ENCODE measurements at places on chromosomes 11 and 22.

DNA sequence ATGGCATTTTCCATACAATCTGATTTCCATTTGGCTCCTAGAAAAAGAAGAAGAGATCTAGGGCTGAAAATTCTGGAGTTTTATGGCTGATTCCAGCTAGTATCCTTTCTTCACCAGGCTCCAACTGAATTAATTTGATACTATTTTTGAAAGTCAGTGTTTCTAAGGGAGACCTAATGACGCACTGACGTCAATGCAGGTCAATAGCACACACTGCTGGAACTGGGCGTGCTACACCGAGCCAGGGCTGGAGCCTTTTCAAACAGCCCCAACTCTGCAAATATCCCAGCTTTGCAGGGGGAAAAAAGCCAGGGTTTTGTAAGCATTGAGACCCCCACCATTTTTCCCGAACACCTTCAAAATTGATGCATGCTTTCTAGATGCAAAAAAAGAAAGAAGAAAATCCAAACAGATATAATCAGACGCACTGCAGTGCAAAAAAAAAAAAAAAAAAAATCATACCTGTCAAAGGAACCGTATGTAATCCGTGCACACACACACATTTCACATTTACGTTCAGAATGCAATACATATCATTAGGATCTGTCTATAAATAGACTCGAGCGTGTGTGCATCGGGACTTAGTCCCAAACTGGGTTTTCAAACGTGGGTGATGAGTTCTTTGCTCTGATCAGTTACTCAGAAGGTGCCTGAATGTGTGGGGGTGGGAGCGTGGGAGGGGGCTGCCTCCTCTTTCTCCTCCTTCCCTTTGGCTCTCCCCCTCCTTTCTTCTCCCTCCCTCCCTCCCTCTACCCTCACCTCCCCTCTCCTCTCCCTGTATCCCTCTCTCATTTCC, 124.5 kb upstream of the HSD17B12 start:
- H3K4me3 ChIP-seq: no peak overlapping the region
- no peaks in the 10 kb centered on the region for H3K36me3 ChIP-seq
- no peak overlapping the region for H3K27ac ChIP-seq
- H3K27me3 ChIP-seq: peaks cover 8% of the 10 kb centered on the region
- no peak for DNase-seq
- H3K4me1 ChIP-seq: peaks cover 6% of the 10 kb centered on the region

DNA sequence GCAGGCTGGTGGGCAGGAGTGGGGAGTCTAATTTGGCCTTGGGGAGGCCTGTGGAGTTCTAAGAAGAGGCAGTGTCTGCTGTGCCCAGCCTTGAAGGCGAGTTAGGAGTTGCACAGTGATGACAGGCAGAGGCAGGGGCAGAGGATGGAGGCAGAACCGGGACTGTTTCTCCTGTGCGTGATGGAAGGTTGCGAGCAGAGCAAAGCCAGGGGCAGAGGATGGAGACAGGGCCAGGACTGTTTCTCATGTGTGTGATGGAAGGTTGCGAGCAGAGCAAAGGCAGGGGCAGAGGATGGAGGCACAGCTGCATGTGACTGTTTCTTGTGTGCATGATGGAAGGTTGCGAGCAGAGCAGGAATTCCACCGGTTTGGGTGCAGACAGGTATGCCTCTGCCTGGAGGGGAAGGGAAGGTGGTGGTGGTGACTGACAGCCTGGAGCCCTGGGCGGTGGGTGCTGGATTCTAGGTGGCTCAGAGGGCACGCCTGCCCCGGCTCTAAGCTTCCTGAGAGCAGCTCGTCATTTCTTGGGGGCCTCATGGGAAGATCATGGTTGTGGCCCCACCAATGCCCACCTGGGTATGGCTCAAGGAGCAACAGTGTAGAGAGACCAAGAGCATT, 8.7 kb downstream of the B4GALNT4 start:
- H3K4me3 ChIP-seq: no peak overlapping the region
- DNase-seq: no peak
- H3K36me3 ChIP-seq: peaks cover 4% of the 10 kb centered on the region

GRCh38 chr22:37229012-37229804, 14.9 kb downstream of the RAC2 start:
- H3K27me3 ChIP-seq: no peaks in the 10 kb centered on the region
- DNase-seq: no peak
- H3K27ac ChIP-seq: no peak overlapping the region
- H3K4me3 ChIP-seq: no peak overlapping the region
- no peaks in the 10 kb centered on the region for H3K36me3 ChIP-seq

GRCh38 chr11:81674211-81674610, 1059.5 kb downstream of the FAM181B start:
- no peak overlapping the region for H3K4me3 ChIP-seq
- DNase-seq: peak; percentile 14
- H3K27ac ChIP-seq: no peak overlapping the region
- H3K27me3 ChIP-seq: no peaks in the 10 kb centered on the region

DNA sequence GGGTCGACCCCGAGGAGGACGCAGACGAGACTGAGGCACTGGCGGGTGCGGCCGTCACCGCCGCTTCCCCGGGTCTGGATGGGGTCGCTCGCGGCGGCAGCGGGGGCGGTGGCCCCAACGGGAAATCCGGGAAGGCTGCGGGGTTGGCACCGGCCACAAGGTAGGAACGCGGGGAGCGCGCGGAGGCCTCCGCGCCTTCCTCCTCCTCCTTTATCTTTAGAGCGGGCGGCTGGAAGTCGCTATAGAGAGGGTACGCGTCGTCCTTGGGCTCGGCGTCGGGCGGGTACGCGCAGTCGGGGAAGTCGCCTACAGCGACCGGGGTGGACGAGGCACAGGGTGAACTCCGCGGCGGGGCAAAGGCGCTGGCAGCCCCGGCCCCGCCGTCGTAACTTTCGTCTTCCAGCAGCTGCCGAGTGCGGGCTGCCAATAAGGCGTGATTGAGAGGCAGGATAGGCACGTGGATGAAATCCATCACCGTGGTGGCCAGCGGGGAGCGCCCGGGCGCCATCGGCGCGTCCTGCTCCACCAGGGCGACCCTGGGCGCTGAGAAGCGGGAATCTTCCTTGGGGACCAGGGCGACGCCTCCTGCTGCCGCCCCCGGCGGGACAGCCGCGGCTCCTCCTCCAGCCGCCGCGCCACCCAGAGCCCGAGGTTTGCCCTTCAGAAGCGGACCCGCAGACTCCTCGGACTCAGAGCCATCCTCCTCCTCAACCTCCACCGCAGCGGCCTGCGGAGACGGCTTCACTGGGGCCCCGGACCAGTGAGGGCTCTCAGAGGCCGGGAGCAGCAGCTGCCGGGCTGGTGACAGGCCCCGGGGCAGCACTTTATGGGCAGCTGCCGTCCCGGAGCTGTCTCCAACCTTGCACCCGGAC, 1.7 kb downstream of the PGR start:
- peaks cover 2% of the 10 kb centered on the region for H3K4me1 ChIP-seq
- H3K27ac ChIP-seq: no peak overlapping the region
- peak overlapping the region; percentile 46 for H3K4me3 ChIP-seq
- peak; percentile 46 for DNase-seq
- peaks cover 35% of the 10 kb centered on the region for H3K27me3 ChIP-seq

DNA sequence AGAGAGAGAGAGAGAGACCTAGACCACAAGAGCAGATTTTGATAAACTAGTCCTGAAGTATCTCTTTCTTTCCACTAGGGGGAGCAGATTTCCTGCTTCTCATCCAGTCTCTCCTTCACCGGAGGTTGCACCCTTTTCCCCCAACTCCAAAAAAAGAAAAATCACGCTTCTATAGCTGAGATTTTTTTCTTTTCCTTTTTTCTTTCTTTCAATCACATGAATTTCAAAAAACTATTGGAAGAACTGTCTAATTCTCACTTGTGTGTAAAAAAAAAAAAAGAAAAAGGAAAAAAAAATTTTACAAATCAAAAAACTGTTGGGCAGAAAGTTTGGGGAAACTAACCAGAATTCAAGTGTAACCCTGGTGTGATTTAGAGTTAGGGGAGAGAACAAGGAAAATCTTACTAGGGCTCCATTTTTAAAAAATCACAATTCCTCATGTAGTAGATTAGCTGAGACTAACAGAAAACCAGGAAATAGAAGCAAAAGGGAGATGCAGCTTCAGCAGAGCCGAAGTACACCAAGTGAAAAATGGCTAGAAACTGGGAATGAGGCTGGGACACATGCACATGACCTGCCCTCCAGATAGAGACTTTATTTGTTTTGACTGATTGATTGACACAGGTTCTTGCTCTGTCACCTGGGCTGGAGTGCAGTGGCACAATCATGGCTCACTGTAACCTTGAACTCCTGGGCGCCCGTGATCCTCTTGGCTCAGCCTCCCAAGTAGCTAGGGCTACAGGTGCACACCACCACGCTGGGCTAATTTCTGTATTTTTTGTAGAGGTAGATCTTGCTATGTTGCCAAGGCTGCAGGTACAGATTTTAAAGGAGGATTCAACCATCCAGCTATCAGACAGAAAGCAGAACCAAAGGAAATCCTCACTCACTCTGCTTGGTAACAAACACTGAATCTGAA, 27.1 kb downstream of the SDHD start:
- no peaks in the 10 kb centered on the region for H3K4me1 ChIP-seq
- H3K27ac ChIP-seq: no peak overlapping the region
- peak; percentile 76 for DNase-seq
- no peaks in the 10 kb centered on the region for H3K27me3 ChIP-seq

DNA sequence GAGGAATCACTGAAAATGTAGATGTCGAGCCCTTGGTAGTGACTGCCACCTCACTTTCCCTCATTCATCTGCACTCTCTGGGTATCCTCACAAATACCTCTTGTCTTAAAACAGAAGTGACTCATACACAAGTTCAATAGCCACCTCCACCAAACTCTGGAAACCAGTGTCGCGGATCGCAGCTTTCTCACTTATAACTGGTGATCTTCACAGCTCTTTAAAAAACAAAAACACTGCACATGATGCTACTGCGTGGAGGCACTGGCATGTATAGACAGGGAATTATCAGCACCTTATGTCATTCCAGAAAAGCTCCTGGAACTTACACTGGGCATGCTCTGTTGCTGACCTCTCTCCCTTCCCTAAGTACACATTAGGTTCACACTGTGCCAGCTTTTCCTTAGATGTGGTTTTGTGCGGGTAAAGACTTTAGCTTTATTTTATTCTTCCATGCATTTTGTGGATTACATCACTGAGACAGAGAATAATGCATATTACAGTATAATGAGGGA, 425.5 kb upstream of the CADM1 start:
- H3K4me3 ChIP-seq: no peak overlapping the region
- no peak overlapping the region for H3K27ac ChIP-seq
- no peak for DNase-seq

GRCh38 chr22:42072606-42073330, 1.3 kb upstream of the PHETA2 start:
- no peaks in the 10 kb centered on the region for H3K27me3 ChIP-seq
- no peak overlapping the region for H3K4me3 ChIP-seq
- no peak overlapping the region for H3K27ac ChIP-seq
- H3K4me1 ChIP-seq: peaks cover 7% of the 10 kb centered on the region
- H3K36me3 ChIP-seq: no peaks in the 10 kb centered on the region
- no peak for DNase-seq

GRCh38 chr11:42462558-42463310, 849.1 kb upstream of the API5 start:
- no peaks in the 10 kb centered on the region for H3K27me3 ChIP-seq
- no peak for DNase-seq
- no peaks in the 10 kb centered on the region for H3K4me1 ChIP-seq
- H3K27ac ChIP-seq: no peak overlapping the region
- H3K4me3 ChIP-seq: no peak overlapping the region

DNA sequence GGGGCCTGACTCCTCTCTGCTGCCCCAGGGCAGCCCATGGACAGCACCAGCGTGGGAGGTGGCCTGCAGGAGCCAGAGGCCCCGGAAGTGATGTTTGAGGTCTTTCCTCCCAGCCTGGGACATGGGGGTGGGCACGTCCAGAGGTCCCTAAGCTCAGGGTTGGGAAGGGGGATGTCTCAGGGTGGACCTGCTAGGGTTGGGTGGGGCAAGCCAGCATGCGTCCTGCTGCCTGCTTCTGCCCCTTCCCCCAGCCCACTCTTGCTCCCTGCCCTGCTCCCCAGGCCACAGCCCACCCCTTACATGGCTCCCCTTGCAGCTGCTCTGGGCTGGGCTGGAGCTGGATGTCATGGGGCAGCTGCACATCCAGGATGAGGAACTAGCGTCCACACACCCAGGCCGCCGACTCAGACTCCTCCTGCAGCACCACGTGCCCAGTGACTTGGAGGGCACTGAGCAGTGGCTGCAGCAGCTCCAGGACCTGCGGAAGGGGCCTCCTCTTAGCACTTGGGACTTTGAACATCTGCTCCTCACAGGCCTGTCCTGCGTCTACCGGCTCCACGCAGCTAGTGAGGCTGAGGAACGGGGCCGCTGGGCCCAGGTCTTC, 1.3 kb downstream of the FAM180B start:
- H3K4me1 ChIP-seq: peaks cover 2% of the 10 kb centered on the region
- DNase-seq: no peak
- no peak overlapping the region for H3K4me3 ChIP-seq
- H3K36me3 ChIP-seq: peaks cover 7% of the 10 kb centered on the region
- peaks cover 4% of the 10 kb centered on the region for H3K27me3 ChIP-seq

DNA sequence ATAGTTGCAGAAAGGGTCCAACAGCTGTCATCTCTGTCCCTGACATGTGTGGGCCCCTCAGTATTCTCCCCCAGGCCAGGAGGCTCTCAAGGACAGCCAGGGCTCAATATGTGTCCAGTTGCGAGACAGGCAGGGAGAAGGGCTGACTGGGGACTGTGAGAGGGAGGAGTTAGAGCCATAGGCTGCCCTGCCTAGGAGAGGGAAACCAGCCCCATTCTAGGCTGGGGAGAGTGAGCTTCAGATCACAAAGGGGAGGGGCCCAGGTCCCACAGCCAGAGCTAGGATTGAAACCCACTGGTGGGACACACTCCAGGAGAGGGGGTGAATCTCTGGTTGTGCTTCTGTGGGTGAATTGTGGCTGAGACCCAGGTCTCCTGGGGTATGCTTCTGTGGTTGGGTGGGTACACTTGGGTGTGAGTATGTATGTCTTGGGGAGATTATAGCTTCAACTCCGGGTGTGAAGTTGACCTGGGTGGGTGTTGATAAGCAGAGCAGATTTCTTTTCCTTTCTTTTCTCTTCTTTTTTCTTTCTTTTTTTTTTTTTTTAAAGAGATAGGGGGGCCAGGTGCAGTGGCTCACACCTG, 2.1 kb upstream of the CARNS1 start:
- H3K27me3 ChIP-seq: no peaks in the 10 kb centered on the region
- no peaks in the 10 kb centered on the region for H3K36me3 ChIP-seq
- no peaks in the 10 kb centered on the region for H3K4me1 ChIP-seq

- no peak overlapping the region for H3K4me3 ChIP-seq
- no peak for DNase-seq
- H3K27me3 ChIP-seq: no peaks in the 10 kb centered on the region
- H3K27ac ChIP-seq: no peak overlapping the region
- no peaks in the 10 kb centered on the region for H3K4me1 ChIP-seq
- no peaks in the 10 kb centered on the region for H3K36me3 ChIP-seq
These were observed 368.3 kb downstream of the SHANK2 start for GRCh38 chr11:70883973-70884623.

GRCh38 chr22:33438273-33438672, 380.1 kb upstream of the SYN3 start:
- H3K27ac ChIP-seq: no peak overlapping the region
- no peaks in the 10 kb centered on the region for H3K27me3 ChIP-seq
- no peak for DNase-seq
- H3K36me3 ChIP-seq: no peaks in the 10 kb centered on the region
- no peak overlapping the region for H3K4me3 ChIP-seq

DNA sequence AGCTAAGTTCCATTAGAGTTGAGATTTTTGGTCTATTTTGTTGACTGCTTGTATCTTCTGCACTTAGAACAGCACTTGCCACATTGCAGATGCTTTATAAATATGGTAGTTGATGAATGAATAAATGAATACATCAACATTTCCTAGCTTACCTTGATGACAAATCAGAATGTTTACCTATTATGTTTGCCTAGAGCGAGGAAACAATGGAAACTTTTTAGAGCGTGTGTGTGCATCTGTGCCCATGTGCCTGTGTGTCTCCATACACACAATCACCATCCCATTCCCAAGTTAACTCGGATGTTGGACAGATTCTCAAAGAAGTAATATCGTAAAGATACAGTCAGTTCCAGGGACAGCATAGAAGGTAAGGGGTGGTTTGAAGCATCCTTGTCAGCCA, 139.1 kb downstream of the DBX1 start:
- no peak overlapping the region for H3K27ac ChIP-seq
- DNase-seq: no peak
- H3K27me3 ChIP-seq: no peaks in the 10 kb centered on the region
